ENCODE measurements at places on chromosomes 5 and 9. TPM values are rescaled to one million over a fixed set of nuclear protein-coding genes. Genes with fewer than 3 reads are reported as not detected.
A peak's percentile ranks its signal among the peaks of the same experiment; 100 is the strongest.

GRCh38 chr9:89305868-89306267 lies 5.1 kb upstream of the CKS2 start:
- DNase-seq = no peak

DNA sequence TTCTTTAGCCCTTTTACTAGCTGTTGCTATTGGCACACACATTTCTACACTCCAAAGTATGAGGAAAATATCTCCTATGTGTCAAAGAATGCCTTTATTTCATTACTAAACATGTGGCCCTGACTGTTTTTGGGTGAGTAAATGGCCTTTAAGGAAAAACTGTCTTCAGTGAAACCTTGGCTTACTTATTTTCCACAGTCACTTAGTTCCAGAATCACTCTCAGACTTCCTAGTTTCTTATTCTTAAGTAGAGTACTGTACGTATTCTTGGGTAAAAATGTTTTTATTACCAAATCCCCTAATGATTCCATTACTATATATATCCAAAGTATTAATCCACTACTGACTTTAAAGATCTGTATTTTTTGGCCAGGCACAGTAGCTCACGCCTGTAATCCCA lies 27.5 kb downstream of the ERP44 start:
- no peak for DNase-seq

DNA sequence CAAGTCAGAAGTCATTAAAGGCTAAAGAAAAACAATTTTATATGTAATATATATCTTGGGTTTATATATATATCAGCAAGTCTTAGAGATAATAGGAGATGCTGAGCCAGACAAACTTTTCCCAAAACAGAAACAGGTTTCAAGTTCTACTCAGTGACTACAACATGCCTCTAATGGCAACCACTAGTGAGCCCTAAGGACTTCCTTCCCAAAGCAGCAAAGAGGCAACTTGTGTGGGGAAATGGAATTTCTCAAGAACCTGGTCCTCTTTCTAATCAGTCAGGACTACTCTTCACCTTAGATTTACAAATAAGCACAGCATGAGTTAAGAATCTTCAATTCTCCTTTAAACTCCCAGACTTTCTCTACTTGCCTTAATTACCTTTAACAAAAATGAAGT lies 17.6 kb downstream of the RNF38 start:
- no peak for DNase-seq

DNA sequence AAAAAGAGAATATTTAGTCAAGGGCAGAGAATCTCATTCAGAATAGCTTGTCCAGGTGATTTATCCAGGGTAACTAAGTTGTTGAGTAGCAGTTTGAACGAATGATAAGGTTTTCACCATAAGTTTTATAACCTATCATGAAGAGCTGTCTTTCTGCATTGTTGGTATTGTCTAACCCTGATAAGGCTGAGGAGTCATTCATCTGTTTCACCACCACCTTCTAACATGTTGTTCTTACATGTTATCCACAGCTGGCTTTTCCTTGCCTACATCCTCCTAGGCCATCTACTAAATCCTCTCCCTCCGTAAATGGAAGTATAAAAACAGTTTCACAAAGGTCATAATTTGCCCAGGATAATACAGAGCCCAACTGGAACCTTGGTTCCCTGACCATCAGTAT lies 24.1 kb downstream of the ZNF462 start:
- no peak for DNase-seq

DNA sequence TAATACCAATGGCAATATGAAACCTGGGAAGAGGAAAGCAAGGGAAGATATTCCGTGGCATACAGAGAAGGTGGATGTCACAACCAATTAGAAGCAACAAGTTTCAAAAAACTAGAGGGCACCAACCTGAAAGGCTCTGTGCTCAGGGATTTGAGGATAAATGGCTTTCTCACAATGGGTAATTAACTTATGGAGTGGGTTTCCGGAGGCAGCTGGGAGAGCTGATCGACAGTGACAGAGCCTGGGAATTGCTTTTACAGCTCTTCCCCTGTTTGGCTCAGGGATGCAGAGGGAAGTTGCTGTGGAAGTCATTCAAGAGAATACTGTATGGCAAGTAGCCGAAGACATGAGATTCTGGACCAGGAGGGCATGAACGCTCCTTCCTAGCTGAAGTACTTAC lies 237.0 kb downstream of the KIF4B start:
- DNase-seq = no peak

DNA sequence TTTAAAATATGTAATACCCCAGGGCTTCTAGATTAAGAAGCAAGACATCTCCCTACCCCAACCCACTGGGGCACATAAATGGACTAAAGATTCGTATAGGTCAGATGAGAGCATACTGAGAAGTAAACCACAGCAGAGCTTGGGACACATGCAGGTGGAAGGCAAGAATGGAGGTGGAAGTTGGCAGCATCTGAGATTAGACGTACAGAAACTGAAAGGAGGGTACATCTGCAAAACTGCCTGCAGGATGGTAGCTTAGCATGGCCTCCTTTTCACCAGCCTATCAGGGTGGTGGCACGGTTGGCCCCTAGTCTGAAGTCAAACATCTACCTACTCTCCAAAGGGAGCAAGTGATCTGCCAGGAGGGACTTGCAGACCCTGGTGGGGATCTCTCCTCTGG lies 181.8 kb downstream of the TSSK1B start:
- DNase-seq = no peak

DNA sequence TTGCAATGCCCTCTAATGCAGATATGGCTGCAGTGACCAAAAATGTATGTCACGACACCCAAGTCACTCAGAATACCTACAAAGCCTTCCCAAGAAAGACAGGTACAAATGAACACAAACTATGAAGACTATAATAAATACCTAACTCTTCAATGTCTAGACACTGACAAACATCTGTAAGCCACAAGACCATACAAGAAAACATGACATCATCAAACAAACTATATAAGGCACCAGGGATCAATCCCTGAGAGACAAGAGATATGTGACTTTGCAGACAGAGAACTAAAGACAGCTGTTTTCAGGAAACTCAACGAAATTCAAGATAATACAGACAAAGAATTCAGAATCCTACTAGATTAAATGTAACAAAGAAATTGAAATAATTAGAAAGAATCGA lies 603.7 kb downstream of the CDH9 start:
- no peak for DNase-seq

- no peak for DNase-seq
Observed at GRCh38 chr9:4422495-4422894, 67.8 kb upstream of the SLC1A1 start.

GRCh38 chr9:86585422-86586143 lies 231.4 kb upstream of the TUT7 start:
- DNase-seq = no peak

GRCh38 chr5:132646583-132647266 lies 11.2 kb upstream of the IL13 start:
- DNase-seq = no peak

- DNase-seq = no peak
Observed at GRCh38 chr5:150700246-150700593, 642 bp downstream of the RBM22 start.

- no peak for DNase-seq
Observed at GRCh38 chr9:71602652-71603051, 165.7 kb downstream of the CEMIP2 start.

DNA sequence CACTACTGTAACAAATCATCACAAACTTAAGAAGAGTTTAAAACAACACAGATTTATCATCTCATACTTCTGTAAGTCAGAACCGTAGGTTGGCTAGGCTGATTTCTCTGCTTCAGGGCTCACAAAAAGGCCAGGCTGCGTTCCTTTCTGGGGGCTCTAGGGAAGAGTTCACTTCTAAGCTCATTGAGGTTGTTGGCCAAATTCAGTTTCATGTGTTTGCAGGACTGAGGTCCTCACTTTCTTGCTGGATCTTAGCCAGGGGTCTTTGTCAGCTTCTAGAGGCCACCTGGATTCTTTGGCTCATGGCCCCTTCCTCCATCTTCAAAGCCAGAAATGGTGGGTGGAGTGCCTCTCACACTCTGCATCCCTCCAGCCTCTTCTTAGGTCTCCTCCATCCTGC lies 76.0 kb downstream of the ACTBL2 start:
- no peak for DNase-seq

GRCh38 chr5:32646061-32646969 lies 61.0 kb downstream of the SUB1 start:
- DNase-seq = no peak

DNA sequence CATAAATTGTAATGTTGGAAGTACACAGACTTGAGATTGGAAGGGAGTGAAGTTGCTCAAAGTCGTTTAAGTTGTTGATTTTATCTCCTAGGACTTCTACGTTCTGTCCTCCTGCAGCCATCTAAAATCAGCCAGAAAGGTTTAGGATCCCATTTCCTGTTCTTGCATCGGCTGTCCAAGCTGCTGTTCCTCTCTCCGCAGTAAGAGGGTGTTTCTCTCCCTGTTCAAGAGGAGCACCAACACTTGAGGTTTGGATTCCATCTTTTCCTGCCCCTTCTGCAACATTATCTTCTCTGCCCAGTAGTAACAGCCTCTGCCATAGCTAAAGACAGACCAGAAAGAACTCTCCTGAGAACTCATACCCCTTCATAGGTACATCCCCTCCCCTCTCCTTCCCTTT lies 373.4 kb downstream of the GADD45G start:
- no peak for DNase-seq

- no peak for DNase-seq
Observed at GRCh38 chr5:125257997-125258396, 511.6 kb upstream of the ZNF608 start.

- DNase-seq = peak; percentile 76
Observed at GRCh38 chr5:159106569-159107282, 7.0 kb upstream of the EBF1 start.

- DNase-seq = no peak
Observed at GRCh38 chr5:96569770-96570169, 92.4 kb upstream of the CAST start.

GRCh38 chr5:14810282-14810681 lies 61.3 kb downstream of the ANKH start:
- no peak for DNase-seq

DNA sequence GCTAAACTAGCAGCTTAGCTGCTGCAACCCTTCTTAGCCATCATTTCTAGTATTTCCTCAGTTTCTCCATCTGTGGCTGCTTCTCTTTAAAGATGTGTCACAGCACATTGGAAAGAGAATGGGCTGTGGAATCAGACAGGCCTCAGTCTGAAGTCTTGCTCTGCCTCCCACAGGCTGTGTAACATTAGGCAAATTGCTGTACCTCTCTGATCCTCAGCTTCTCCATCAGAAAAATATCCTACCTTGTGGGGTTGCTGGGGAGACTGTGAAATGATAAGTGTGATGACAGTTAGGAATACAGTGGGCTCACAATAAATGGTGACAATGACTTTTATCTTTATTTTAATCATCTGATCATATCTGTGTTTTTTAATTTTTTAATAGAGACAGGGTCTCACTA lies 17.5 kb upstream of the TRIM14 start:
- DNase-seq = no peak

DNA sequence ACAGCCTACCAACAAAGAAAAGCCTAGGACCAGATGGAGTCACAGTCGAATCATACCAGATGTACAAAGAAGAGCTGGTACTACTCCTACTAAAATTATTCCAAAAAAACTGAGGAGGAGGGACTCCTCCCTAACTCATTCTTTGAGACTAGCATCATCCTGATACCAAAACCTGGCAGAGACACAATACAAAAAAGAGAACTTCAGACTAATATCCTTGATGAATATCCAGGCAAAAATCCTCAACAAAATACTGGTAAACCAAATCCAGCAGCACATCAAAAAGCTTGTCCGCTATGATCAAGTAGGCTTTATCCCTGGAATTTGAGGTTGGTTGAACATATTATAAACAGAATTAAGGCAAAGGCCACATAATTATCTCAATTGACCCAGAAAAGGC lies 900.4 kb upstream of the ARRDC3 start:
- no peak for DNase-seq

GRCh38 chr9:6632516-6633183 lies 12.9 kb downstream of the GLDC start:
- peak; percentile 34 for DNase-seq

GRCh38 chr9:82706786-82707185 lies 356.2 kb downstream of the RASEF start:
- no peak for DNase-seq

- DNase-seq = no peak
Observed at GRCh38 chr9:115594557-115594956, 476.6 kb upstream of the TNC start.

GRCh38 chr5:90843443-90843842 lies 284.8 kb downstream of the ADGRV1 start:
- DNase-seq = no peak

GRCh38 chr9:19203058-19203457 lies 27.4 kb upstream of the DENND4C start:
- DNase-seq = no peak

GRCh38 chr9:99415606-99416005 lies 193.5 kb downstream of the SEC61B start:
- no peak for DNase-seq

DNA sequence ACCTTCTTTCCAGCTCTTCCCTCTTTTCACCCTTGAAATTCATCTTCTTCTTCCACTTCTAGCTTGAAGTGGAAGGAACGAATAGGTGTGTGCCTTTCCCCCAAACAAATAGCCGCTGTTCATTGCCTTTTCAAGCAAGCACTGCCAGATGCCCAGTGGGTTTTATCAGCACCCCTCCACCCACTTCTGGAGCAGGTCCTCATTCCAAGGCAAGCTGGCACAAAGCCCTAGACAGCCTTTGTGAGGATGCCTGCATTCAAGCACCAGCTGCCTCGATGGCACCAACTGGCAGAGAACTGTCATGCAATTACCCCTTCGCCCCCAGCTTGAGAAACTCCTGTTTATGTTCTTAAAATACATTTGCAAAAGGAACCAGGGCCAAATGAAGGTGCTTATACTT lies 36.5 kb downstream of the SERINC5 start:
- no peak for DNase-seq

GRCh38 chr9:109771087-109771486 lies 8.9 kb upstream of the PALM2AKAP2 start:
- DNase-seq = no peak

- DNase-seq = no peak
Observed at GRCh38 chr5:44740660-44741059, 68.1 kb upstream of the MRPS30 start.

DNA sequence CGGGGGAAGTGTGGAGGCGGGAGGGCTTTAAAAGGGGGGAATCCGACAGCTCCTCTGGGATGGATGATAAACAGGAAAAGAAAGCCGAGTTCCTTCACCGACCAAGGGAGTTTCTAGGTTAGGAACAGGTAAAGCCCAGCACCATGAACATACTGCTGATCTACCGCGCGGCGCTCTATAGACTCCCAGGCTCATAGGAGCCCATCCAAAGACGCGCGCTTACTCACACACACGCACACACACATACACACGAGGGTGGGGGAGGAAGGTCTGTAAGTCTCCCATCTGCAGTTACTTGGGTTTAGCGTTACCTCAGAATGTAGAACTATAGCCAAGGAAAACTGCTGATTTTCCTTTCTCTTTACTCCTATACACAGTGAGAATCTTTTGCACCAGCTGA lies 2.6 kb upstream of the GABRB2 start:
- no peak for DNase-seq

Gene UBE2QL1
- 0.26 TPM for total RNA-seq

Gene PCDHB9
- total RNA-seq = 0.70 TPM

Gene TAF11L5
- total RNA-seq = not detected

Gene ECM2
- 5.0 TPM for total RNA-seq

Gene LRRC19
- total RNA-seq = 96.9 TPM

Gene PCDHB11
- 1.3 TPM for total RNA-seq

Gene NR2F1
- 2.3 TPM for total RNA-seq

Gene LECT2
- total RNA-seq = not detected

Gene INSL4
- total RNA-seq = not detected

Gene LCN15
- 3.7 TPM for total RNA-seq

Gene SLC4A9
- 0.23 TPM for total RNA-seq

Gene SLC25A48
- total RNA-seq = 3.3 TPM
